ENCODE measurements at places on chromosomes 1 and 21. TPM values are rescaled to one million over a fixed set of nuclear protein-coding genes. Genes with fewer than 3 reads are reported as not detected.

PAQR7 gene
- total RNA-seq: 5.6 TPM

S100B gene
- 67.8 TPM for total RNA-seq

TRPM2 gene
- total RNA-seq: 3.0 TPM

SHISA4 gene
- total RNA-seq: 26.5 TPM

FYB2 gene
- 11.4 TPM for total RNA-seq

CSTB gene
- 6.3 TPM for total RNA-seq

Data from camera-type eye (tissue), 1 donor.